ENCODE measurements at places on chromosomes 12 and 14. TPM values are rescaled to one million over a fixed set of nuclear protein-coding genes. Genes with fewer than 3 reads are reported as not detected.

The KCNMB4 gene
- total RNA-seq, result 0.43 TPM

DNA sequence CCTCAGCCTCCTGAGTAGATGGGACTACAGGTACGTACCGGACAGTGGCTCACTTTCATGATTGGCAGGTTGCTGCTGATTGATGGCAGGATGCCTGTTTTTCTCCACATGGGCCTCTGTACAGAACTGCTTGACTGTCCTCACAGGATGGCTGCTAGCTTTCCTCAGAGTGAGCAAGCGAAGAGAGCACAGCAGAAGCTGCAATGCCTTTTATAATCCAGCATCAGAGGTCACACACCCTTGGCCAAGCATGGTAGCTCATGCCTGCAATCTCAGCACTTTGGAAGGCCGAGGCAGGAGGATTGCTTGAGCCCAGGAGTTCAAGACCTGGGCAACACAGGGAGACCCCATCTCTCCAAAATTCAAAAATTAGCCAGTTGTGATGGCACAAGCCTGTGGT, 31.0 kb downstream of the ARF6 start:
- H3K4me1 ChIP-seq, result no peaks in the 10 kb centered on the region
- no peak for DNase-seq
- no peak overlapping the region for H3K27ac ChIP-seq
- H3K36me3 ChIP-seq, result no peaks in the 10 kb centered on the region
- no peak overlapping the region for H3K4me3 ChIP-seq

The ATG101 gene
- 18.6 TPM for total RNA-seq

DNA sequence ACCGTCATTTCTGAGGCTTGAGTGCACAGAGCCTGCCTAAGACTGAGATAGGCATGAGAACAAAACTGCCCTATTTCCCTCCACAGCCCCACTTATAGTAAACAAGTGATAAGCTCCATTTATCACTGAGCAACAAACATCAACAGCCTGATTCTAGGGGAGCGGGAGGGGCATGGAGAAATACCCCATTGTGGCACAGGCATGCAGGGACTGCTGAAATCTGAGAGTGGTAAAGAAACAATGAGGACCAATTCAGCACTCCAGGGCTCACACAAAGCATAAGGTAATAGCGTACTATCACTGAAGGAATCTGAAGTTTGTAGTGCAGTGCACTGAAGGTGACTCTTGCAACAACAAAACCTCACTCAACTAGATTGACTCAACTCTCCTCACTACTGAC, 186.7 kb downstream of the ANO2 start:
- no peaks in the 10 kb centered on the region for H3K27me3 ChIP-seq
- no peaks in the 10 kb centered on the region for H3K4me1 ChIP-seq
- DNase-seq, result no peak

GRCh38 chr12:122523280-122523679, 3.5 kb downstream of the RSRC2 start:
- H3K4me1 ChIP-seq, result peaks cover 20% of the 10 kb centered on the region
- peaks cover 51% of the 10 kb centered on the region for H3K36me3 ChIP-seq
- no peaks in the 10 kb centered on the region for H3K27me3 ChIP-seq
- DNase-seq, result no peak
- H3K27ac ChIP-seq, result no peak overlapping the region
- H3K4me3 ChIP-seq, result no peak overlapping the region

GRCh38 chr12:94575645-94576403, 74.5 kb downstream of the TMCC3 start:
- DNase-seq, result no peak
- no peaks in the 10 kb centered on the region for H3K4me1 ChIP-seq
- H3K4me3 ChIP-seq, result no peak overlapping the region
- peaks cover 9% of the 10 kb centered on the region for H3K36me3 ChIP-seq
- H3K27me3 ChIP-seq, result no peaks in the 10 kb centered on the region

The RIMBP2 gene
- not detected for total RNA-seq

The BIN2 gene
- 478 TPM for total RNA-seq

DNA sequence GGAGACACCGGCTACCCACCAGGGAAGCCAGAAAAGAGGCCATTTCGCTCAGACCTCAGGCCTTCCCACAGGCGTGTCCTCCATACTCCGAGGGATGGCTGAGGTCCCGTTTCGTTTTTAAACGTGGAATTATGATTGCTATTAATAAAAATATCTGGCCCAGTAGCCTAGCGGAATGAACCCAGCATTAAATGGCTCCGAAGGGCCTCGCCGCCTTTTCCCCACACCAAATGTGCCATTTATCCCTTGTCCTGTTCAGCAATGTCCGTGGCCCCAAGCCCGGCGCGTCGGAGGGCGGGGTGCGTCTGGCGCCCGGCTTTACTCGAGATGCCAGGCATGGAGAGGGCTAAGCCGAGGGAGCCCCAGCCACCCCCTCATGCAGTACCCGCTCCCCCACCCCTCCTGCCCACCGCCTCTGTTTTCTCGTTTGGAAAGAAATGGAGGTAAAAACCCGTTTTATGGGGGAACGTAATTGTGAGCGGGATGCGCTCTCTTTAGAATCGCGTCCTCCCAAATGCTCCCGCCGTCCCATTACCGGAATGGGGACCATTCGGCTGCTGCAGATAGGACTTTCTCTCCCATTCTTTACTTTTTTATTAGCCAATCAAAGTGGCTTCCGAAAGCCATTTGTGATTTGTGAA, 5.7 kb downstream of the HOXC8 start:
- DNase-seq, result no peak
- H3K27ac ChIP-seq, result no peak overlapping the region
- H3K27me3 ChIP-seq, result peaks cover 75% of the 10 kb centered on the region
- H3K4me1 ChIP-seq, result peaks cover 34% of the 10 kb centered on the region
- H3K4me3 ChIP-seq, result no peak overlapping the region

DNA sequence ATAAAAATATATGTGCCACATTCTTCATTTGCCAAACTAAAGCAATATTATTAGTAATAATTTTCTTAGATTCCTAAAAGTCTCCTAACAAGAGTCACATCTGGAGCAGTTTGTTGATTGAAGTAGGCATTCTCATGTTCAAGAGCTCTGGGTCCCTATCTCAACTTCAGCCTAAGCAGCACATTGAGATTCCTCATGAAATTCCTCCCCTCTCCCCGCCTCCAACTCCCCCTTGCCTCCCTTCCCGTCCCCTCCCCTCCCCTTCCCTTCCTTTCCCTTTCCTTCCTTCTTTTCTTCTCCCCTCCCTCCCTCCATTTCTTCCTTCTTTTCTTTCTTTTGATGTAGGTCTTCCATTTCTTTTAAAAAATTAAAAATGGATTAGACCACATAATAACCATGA, 48.7 kb upstream of the NAV3 start:
- no peaks in the 10 kb centered on the region for H3K36me3 ChIP-seq
- no peak for DNase-seq
- H3K27ac ChIP-seq, result no peak overlapping the region
- no peak overlapping the region for H3K4me3 ChIP-seq
- H3K4me1 ChIP-seq, result no peaks in the 10 kb centered on the region

GRCh38 chr12:48854488-48854887, 2.5 kb upstream of the DDX23 start:
- no peak for DNase-seq
- no peak overlapping the region for H3K4me3 ChIP-seq
- H3K36me3 ChIP-seq, result peaks cover 3% of the 10 kb centered on the region
- H3K4me1 ChIP-seq, result peaks cover 20% of the 10 kb centered on the region
- no peaks in the 10 kb centered on the region for H3K27me3 ChIP-seq
- no peak overlapping the region for H3K27ac ChIP-seq

The IKBIP gene
- 6.3 TPM for total RNA-seq

- no peaks in the 10 kb centered on the region for H3K27me3 ChIP-seq
- H3K27ac ChIP-seq, result no peak overlapping the region
- no peak overlapping the region for H3K4me3 ChIP-seq
- H3K4me1 ChIP-seq, result no peaks in the 10 kb centered on the region
- no peaks in the 10 kb centered on the region for H3K36me3 ChIP-seq
- DNase-seq, result no peak
Measured at GRCh38 chr14:99564256-99564925, 39.6 kb downstream of the CCDC85C start.

The PROX2 gene
- 5.7 TPM for total RNA-seq

The DPF3 gene
- 1.8 TPM for total RNA-seq

GRCh38 chr12:3253682-3254275, 176.6 kb downstream of the TSPAN9 start:
- peaks cover 7% of the 10 kb centered on the region for H3K4me1 ChIP-seq
- no peaks in the 10 kb centered on the region for H3K36me3 ChIP-seq
- DNase-seq, result no peak
- no peaks in the 10 kb centered on the region for H3K27me3 ChIP-seq
- no peak overlapping the region for H3K4me3 ChIP-seq
- H3K27ac ChIP-seq, result no peak overlapping the region

- no peak overlapping the region for H3K4me3 ChIP-seq
- H3K27me3 ChIP-seq, result no peaks in the 10 kb centered on the region
- DNase-seq, result no peak
- H3K4me1 ChIP-seq, result no peaks in the 10 kb centered on the region
- H3K36me3 ChIP-seq, result no peaks in the 10 kb centered on the region
- no peak overlapping the region for H3K27ac ChIP-seq
Measured at GRCh38 chr12:99911081-99911480, 73.7 kb downstream of the ANKS1B start.

GRCh38 chr14:82999802-83000201, 1466.1 kb upstream of the SEL1L start:
- no peak overlapping the region for H3K4me3 ChIP-seq
- DNase-seq, result no peak
- no peaks in the 10 kb centered on the region for H3K4me1 ChIP-seq
- no peak overlapping the region for H3K27ac ChIP-seq
- H3K27me3 ChIP-seq, result peaks cover 2% of the 10 kb centered on the region

GRCh38 chr14:62532181-62532580, 513.1 kb downstream of the KCNH5 start:
- H3K36me3 ChIP-seq, result no peaks in the 10 kb centered on the region
- H3K27ac ChIP-seq, result no peak overlapping the region
- no peaks in the 10 kb centered on the region for H3K27me3 ChIP-seq
- no peaks in the 10 kb centered on the region for H3K4me1 ChIP-seq

DNA sequence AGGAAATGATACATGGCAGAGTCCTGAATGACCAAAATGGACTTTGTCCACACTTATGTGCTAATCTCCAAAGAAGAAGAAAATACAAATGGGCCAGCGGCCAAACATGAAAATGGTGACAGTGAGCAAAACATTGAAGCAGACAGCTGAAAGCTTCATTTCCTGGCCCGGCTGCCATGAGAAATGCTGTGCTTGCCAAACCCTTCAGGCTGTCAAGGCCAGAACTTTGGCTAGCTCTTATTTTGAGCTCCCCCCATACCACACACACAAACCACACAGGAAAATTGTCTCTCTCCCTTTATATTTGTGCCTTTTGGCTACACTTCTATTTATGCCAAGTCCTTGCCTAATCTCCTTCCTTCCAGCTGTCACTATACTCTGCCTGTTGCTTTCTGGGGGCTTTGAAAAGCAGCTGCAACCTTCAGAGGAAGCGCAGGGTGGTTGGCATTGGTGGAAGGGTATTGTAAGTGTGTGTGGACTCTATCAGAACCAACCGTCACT, 323.8 kb downstream of the RAD51B start:
- no peak for DNase-seq
- no peaks in the 10 kb centered on the region for H3K4me1 ChIP-seq
- no peaks in the 10 kb centered on the region for H3K36me3 ChIP-seq
- H3K4me3 ChIP-seq, result no peak overlapping the region
- no peak overlapping the region for H3K27ac ChIP-seq

The RTRAF gene
- total RNA-seq, result 96.5 TPM

The TMEM179 gene
- total RNA-seq, result not detected

The INSM2 gene
- not detected for total RNA-seq

The C14orf93 gene
- 15.1 TPM for total RNA-seq

DNA sequence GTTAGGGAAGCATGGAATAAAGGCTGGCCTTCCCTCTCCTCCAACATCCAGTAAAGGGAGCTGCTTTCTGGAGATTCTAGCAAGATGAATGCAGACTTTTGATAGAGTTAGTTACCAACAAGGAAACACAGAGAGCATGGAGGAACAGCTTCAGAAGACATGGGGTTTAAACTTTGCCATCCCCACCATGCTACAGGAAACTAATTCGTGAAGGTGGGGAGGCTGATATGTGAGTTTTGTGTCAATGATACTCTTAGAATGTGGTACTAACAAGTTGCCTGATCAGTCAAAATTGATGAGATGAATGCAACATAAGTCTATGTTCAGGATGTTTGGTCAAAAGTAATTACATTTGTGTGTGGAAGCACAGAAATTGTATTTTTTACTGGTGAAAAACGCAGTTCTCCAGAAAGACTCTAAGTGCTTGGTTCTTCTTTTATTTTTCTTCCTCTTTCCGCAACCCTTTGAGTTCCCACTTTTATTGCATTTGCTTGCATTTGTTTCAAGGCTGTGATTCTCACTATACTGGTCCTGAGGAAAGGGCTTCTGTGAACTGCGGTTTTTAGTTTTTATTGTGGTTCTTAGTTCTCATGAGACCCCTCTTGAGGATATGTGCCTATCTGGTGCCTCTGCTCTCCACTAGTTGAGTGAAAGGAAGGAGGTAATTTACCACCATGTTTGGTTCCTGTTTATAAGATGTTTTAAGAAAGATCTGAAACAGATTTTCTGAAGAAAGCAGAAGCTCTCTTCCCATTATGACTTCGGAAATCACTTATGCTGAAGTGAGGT, at the start of gene CLEC4A:
Gene CLEC4A (plus strand): TSS at position 494 of the 789 bp plus-strand sequence. CDS start 262 bp downstream, at position 756.
- no peaks in the 10 kb centered on the region for H3K36me3 ChIP-seq
- peak within 1 kb of the TSS; percentile 15 for H3K4me3 ChIP-seq
- H3K27ac ChIP-seq, result peak within 1 kb of the TSS; percentile 50
- DNase-seq, result no peak
- no peaks in the 10 kb centered on the region for H3K4me1 ChIP-seq
- no peaks in the 10 kb centered on the region for H3K27me3 ChIP-seq

The TTC6 gene
- total RNA-seq, result not detected

DNA sequence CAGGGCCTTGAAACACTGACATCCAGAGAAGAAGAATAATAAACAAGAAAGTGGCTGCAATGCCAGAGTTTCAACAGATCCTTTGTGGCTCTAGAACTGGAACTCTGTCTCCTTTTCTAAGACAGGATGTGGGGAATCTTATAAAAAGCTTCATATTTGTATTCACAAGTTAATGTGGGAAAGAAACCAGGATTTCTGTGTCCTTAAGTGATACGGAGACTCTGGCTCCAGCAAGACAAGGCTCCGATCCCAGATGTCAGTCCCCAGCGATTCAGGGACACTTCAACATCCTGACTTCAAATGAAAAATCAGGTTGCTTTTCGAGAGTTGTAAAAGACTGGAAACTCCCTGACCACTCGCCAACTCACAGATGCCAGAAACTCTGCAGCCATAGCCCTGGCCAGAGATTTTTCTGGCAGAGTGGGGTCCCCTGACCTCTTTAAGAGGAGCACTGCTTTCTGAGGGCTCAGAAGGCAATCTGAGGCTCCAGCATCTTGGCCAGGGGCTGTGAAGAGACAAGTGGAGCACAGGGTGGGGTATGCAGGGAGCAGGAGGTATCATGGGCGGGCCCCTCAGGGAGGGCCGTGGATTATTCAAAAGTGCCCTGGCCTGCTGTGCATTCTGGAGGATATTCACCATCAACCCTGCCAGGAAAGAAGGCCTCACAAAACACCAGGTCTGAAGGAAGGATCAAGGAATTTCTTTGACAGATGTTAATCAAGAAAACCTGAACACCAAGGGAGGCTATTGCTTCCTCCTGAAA, 53.3 kb downstream of the TMX1 start:
- H3K36me3 ChIP-seq, result no peaks in the 10 kb centered on the region
- H3K4me1 ChIP-seq, result no peaks in the 10 kb centered on the region
- H3K27ac ChIP-seq, result no peak overlapping the region
- H3K27me3 ChIP-seq, result no peaks in the 10 kb centered on the region
- no peak overlapping the region for H3K4me3 ChIP-seq

- no peak for DNase-seq
- no peaks in the 10 kb centered on the region for H3K4me1 ChIP-seq
- no peak overlapping the region for H3K27ac ChIP-seq
- no peaks in the 10 kb centered on the region for H3K27me3 ChIP-seq
- H3K4me3 ChIP-seq, result no peak overlapping the region
Measured at GRCh38 chr12:98819821-98820404, 174.8 kb downstream of the APAF1 start.

The SCNN1A gene
- total RNA-seq, result 1.5 TPM

The KRT3 gene
- not detected for total RNA-seq
